ENCODE measurements at places on chromosomes 11 and 22.

DNA sequence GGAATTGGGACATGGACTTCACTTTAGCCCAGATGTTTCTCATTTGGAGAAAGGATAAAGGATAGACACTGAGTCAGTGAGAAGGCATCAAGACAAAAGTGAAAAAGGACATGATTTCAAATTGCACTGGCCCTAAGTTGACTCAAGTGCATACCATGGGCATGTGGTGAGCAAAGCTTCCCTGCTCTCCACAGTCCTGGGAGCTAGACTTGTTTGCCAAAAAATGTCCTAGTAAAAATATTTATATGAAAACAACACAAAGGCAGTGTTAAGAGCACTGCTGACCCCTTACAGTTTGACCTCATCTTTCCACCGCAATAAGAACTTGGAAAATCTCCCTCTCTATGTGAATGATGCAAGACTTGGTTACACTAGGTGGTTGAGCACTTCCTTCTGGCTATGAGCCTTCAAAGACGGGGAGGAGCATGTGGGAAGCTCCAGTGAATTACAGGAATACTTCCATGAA lies 46.5 kb upstream of the FIBIN start:
- DNase-seq: no peak

- no peak for DNase-seq
These were observed 166.1 kb upstream of the MTNR1B start for GRCh38 chr11:92803391-92803790.

DNA sequence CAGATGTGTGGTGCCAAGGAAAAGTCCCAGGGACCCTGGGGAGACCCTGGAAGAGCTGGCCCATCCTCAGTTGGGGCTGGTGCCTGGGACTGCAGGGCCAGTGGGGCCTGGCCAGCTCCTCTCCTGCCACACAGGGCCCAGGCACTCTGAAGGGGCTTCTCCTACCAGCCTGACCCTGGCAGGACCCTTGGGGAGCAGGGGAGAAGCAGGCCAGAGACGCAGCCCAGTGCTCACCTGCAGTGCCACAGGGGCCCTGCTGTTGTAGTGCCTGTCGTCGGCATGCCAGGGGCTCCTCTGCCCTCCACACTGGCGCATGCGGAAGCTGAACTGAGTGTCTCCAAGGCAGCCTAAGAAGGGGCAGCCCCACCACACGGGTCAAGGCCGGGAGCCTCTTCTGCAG lies 9.1 kb downstream of the DENND6B start:
- no peak for DNase-seq

GRCh38 chr11:28296426-28296825 lies 188.2 kb downstream of the METTL15 start:
- no peak for DNase-seq

DNA sequence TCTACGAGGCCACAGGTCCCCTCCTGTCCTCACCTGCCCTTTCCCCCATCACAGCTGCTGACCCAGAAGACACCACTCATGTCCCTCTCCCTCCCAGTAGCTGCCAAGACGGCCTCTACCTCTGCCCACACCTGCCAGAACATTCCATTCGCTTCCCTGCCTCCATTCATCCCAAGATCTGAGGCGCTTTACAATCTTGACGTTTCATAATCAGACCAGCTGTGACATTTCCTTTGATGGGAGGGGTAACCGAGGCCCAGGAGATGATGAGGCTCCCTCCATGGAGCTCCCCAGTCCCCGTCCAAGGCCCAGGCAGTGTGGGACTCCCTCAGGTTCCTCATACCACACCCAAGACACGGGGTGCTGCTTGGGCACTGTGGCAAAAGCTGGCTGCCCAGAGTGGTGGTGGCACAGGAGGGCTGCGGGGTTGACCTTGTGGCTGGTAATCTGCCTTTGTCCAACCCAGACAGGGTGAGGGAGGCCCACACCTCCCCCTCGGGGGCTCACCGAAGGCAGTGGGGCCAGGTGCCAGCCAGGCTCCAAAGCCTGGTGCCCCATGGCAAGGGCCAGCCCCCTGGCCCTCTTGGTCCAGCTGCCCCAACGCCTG lies 17.3 kb downstream of the PHLDA2 start:
- DNase-seq: no peak

DNA sequence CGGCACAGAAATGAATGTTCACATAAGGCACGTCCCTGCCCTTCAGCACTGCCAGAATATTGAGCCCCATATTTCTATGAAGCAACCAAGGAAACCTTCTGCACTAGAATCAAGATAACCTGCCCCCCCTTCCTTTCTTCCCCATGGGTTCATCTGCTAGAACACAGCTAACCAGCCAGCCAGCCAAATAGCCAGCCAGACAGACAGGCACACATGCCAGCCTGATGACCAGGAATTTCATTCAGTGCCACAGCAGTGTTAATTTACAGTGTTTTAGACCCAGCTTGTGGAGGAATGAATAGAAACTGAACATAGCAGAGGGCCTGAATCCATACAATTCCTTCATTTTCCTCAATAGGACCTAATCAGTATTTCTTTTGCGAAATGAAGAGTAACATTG lies 57.0 kb downstream of the TENM4 start:
- no peak for DNase-seq

DNA sequence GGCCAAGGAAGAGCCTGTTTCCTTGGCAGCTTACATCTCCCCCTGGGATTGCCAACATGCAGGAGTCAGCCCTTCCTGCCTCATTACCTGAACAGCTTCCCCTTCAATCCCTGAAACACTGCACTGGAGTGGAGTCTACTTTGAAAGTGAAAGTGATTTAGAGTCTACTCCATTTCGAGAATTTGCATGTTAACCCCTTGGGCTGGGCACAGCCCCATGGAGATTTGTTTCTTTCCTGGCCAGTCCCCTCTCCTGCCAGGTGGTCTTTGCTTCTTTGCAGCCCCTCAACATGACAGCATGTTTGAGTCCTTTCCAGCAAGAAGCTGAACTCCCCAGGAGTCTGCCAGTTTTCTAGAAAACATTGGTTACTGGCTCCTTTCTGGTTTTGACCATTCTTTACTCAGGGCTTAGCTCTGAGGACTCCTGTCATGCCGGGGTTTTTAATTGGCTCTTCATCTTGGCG lies 59.9 kb downstream of the TRAF6 start:
- no peak for DNase-seq

DNA sequence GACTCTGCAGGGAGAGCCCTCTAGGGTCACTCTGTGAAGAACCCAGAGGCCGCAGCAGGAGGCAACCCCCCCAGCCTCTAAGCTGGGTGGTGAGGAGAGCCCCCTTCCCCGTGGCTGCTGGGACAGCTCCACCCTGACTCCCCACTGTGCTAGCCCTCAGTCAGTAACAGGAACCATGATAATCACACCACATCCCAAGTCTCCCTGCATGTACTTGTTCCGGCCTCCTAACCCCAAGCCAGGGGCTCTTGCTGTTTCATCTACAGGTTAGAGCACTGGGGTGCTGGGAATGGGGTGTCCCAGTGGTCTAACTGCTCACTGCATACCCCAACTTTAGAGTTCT lies 26.9 kb downstream of the ARVCF start:
- DNase-seq: no peak

GRCh38 chr11:79481795-79482194 lies 41.0 kb upstream of the TENM4 start:
- DNase-seq: no peak

DNA sequence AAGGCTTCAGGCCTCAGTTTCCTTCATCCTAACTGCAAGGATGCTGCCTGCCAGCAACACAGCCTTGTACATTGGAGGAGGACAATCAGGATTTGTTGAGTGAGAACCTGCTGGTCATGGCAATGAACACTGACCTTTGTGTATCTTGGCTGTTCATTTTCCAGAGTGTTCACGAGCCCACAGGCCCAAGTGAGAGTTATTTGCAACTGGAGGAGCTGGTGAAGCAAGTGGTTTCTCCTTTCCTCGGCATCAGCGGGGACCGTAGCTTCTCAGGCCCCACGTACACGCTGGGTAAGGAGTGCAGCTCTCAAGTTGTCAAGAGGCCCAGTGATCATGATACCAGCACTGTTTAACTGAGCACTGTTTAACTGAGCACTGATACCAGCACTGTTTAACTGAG lies 59.0 kb downstream of the TRAF6 start:
- DNase-seq: no peak

GRCh38 chr11:7115780-7116179 lies 27.0 kb downstream of the RBMXL2 start:
- DNase-seq: no peak

DNA sequence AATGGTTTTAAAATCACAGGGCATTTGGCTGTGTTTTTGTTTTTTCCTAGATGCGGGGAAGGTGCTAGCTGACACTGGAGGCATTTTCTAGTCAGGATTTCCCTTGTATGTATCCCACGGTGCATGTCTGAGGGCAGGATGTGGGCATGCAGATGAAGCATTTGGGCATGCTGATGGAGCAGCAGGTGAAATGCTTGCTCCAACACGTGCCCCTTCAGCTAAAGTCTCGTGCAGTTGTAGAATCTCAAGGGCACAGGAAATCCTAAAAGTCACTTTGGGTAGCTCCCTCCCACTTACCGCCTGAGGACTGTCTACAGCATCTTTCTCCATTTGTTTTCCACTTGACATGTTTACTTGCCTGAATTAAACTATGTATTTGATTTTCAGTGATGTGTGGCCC lies 429.4 kb upstream of the B3GAT1 start:
- DNase-seq: no peak

GRCh38 chr11:68032003-68032402 lies 1.5 kb downstream of the NDUFS8 start:
- DNase-seq: no peak

DNA sequence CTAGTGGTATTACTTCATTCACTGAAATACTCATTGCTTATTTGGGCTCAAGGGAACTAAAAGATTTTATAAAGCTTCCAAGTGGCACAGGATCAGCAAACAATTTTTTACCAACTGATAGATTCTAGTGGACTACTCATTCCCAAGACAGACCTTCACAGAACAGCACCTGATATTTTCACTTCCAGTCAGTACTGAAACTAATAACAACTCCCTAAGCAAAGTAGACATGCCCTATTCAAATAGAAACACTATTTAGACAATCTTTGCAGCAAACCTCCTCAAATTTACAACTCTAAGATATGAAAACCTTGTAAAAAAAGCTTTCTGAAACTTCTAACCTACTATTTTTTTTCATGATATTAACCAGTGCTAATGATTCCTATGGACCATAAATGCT lies 2345.8 kb downstream of the LRRC4C start:
- DNase-seq: no peak

GRCh38 chr22:44541671-44542319 lies 43.8 kb upstream of the RTL6 start:
- DNase-seq: no peak

DNA sequence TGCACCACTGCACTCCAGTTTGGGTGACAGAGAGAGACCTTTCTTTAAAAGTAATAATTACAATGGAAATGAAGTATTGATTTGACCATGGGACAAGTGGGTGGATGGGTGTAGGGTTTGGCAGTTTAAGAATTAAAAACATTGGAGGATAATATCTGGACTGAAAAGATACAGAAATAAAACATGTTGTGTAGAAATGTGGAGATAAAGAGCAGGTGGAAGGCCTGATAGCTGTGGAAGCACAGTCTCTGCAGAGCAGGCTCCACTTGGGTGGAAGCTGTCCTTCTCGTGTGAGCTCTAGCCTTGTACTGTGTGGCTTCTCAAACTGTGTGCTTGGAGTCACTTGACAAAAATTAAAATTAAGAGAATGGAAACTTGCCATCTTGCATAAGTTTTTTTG lies 25.6 kb downstream of the APLP2 start:
- no peak for DNase-seq

- DNase-seq: no peak
These were observed 308.3 kb upstream of the NCAM1 start for GRCh38 chr11:112652786-112653390.

DNA sequence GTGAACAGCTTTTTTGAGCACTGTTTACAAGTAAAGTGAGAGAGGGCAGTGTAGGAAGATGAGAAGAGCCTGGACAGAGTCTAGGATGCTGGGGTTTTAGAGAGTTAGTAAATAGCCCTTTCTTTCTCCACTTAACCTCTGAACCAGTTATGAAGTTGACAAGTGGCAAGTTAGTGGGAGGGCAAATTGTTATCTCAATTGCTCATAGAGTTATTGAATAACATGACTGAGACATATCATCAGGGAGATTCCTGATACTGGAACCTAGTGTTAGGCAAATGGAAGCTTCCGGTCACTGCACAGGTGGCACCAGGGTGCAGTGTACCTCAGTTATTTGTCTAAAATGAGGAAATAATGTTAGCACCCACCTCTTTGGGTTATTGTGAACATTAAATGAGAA lies 57.8 kb upstream of the PTPN5 start:
- DNase-seq: no peak

GRCh38 chr11:71946144-71946571 lies 17.3 kb downstream of the RNF121 start:
- DNase-seq: no peak

- DNase-seq: no peak
These were observed 19.5 kb downstream of the CLTCL1 start for GRCh38 chr22:19271856-19272535.

- no peak for DNase-seq
These were observed 33.5 kb upstream of the CRTAM start for GRCh38 chr11:122804796-122805195.

- no peak for DNase-seq
These were observed 40.6 kb downstream of the CADM1 start for GRCh38 chr11:115463606-115464005.

- no peak for DNase-seq
These were observed 126.9 kb downstream of the APIP start for GRCh38 chr11:34789196-34789834.

DNA sequence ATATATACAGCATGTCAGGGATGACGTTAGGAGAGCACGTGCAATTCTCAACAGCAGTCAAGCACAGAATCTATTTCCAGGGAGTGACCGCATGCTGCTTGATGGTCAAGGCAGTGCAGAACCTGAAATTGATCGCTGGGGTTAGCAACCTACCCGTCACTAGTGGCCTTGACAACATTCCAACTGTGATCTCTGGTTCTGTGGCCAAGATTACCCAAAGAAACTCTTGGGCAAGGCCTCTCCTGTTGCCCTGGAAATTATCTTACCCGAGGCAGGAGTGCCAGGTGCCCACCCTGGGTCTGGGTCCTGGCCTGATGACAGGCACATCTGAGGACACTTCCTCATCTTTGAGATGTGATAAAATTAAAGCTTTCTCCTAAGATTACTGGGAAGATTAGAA lies 2.2 kb downstream of the TM7SF2 start:
- DNase-seq: no peak
